ENCODE measurements at places on chromosomes 11 and 22. TPM values are rescaled to one million over a fixed set of nuclear protein-coding genes. Genes with fewer than 3 reads are reported as not detected.

DNA sequence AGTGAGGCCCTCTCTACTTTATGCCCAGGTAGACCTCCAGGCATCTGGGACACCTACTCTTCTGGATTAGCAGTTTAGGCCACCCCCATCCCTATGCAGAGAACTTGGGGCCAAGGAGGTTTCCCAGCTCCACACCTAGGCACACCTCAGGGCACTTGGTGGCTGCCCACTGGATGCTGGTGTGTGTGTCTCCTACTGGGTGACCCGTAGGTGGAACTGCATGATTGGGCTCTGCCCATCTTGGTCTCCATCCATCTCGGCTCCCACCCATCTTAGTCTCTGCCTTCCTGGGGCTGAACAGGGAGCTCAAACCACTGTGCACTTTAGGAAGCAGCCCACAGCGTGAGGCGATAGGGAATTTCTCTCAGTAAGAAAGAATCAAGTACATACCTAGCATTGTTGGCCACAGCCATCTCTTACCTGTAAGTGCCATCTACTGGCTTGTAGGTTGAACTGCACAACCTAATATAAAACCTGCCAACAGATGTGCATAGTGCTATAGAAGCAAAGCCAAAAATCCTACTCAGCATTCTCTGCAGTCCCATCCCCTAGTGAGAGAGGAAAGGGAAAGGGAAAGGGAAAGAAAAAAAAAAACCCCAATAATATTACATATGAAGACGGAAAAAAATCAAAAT is 61.6 kb upstream of the PTPN5 start:
- DNase-seq: no peak

DNA sequence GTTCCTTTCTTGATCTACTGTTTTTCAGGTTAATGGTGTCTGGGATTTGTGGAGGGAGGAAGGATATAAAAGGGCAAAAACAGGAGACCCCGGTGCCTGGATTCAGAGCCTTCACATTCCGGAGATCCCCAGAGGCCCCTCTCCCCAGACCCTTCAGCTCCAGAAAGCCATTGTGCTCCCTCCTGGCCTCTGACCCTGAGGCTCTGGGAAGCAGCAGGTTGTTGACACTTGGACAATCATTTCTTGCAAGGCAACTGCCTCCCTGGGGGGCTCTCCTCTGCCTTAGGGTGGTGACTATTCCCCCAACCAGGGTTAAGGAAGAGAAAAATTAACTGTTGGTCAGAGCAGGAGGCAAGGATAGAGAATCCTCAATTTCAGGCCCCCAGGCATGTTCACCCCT is 86.9 kb upstream of the NNMT start:
- no peak for DNase-seq

FIBIN gene
- not detected for total RNA-seq

- no peak for DNase-seq
Measured at GRCh38 chr11:102553835-102554282, 23.3 kb upstream of the MMP7 start.

DNA sequence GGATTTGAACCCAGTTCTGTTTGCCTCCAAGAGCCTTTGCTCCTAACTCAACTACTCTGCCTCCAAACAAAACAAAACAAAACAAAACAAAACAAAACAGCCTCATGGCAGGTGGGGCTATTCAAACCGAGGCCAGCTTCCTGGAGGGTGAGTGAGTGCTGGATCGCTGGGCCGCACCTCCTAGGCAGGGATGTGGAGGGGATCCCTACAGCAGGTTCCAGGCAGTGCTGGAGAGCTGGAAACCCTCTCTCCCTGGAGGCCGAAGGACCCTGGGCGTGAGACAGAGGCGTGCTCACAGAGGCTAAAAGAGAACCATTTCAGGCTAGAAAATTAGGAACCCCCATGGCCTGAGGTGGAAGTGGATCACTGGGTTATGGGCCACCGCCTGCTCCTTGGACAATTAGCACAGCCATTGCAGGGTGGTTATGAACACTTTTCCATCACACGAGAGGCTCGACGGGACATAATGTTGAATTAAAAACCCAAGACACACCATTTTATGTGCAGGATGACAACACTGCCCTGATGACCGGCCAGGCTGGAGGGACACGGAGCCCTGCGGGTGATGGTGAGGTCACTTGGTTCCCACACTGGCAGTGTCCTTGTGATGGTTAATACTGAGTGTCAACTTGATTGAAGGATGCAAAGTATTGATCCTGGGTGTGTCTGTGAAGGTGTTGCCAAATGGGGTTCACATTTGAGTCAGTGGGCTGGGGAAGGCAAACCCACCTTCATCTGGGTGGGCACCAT is 35.2 kb downstream of the SHISAL1 start:
- DNase-seq: no peak

DNA sequence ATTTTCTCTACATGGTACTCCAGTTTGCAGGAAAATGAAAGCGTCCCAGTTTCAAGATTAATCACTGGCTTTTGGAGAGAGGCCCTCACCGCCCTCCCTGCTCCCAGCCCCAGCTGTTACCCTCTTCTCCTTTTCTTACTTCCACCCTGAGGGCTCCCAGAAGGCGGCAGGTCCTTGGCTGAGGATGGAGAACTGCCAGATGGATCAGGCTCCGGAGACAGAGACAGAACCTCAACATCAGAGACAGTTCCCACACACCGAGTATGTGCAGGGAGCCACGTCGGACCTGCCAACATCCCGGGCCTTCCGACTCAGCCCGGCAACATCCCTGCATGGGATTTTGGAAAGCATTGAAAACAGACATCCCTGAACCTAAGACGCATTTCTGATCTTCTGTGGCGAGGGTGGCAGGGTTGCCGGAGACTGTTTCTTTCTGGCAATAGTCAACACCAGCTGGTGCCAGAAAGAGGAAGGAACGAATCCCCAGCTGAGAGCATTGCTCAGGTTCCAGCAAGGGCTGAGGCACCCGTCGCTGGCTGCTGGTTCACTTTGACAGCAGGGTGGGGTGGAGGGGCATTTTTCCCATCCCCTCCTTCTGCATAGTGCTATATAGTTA is 467.1 kb downstream of the MIAT start:
- no peak for DNase-seq

GRCh38 chr11:32255841-32256240 is 165.0 kb downstream of the RCN1 start:
- no peak for DNase-seq

P2RY2 gene
- 0.73 TPM for total RNA-seq

DNA sequence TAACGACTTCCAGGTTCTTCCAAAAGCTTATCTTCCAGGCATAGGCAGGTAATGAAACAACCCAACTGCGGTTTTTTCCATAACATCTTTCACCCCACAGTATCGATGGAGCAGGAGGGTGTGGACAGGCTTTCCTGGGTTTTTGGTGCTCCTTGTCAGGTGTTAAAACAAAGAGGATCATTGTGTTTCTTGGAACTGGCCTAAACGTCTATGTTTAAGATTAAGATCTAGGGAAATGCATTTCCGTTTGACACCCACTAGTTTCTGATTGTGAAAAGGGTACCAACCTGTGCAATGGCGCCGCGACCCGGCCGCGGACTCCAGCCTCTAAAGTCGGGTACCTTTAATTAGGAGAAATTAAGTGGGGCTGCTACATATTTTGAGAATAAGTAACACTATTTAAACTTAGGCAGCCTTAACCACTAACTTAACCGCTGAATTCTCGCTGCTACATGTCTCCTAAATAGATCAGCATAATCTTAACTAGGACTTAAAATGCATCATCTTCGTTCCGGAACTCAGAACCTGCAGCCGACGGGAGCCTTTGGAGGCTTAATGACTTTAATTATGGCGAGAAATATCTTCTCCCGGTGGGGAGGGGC is 31.5 kb downstream of the C22orf31 start:
- no peak for DNase-seq

DNA sequence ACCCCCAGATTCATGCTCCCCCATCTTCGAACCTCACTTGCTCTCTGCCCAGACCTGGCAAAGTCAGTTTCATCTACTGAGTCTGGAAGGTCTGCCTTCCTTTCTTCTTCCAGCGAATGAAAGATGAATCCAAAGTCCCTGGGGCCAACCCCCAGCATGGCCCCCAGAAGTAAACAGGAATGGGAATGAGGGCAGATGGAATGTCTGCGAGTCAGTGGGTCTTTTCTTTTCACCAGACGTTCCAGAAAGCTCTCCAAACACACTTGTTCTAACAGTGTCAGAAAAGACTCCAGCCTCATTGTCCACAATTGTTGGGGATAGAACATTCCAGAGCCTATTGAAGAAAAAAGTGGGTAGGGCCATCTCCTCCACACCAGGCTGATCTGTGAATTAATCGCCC is 28.6 kb downstream of the RIBC2 start:
- no peak for DNase-seq

- DNase-seq: peak; percentile 24
Measured at GRCh38 chr11:23540101-23540561, 679.9 kb upstream of the CCDC179 start.

DNA sequence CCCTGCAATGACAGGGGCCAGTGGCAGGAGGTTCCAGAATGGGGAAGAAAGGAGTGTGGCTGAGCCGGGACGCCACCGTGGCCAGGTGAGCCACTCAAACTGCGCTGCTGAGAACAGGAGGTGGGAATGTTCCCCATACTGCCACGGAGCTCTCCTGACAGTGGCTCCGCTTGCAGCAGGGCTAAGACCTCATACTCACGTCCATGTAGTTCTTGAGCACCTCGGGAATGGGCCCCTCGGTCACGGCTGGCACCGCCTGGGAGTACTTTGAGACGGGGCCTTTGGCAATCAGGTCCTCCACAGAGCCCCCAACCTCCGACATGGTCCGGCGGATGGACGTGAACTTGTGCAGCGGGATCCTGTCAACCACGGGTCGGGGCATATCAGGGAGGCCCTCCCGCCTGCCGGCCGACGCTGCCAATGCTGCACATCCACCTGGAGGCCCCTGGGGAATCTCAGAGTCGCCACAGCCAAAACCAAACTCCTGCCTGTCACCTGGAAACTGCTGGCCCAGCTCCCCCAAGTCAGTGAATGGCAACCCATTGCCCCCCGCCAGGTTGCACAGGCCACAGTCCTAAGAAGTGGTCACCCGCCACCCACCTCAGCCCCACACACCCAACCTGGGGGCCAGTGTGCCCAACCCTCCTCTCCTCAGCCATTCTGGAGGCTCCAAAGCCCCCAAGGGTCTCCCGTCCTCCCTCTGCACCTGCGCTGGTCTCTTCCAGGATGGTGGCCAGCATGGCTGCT is 2.4 kb downstream of the CTSD start:
- DNase-seq: no peak

GRCh38 chr11:2740275-2740940 is 40.6 kb upstream of the KCNQ1OT1 start:
- no peak for DNase-seq

DNA sequence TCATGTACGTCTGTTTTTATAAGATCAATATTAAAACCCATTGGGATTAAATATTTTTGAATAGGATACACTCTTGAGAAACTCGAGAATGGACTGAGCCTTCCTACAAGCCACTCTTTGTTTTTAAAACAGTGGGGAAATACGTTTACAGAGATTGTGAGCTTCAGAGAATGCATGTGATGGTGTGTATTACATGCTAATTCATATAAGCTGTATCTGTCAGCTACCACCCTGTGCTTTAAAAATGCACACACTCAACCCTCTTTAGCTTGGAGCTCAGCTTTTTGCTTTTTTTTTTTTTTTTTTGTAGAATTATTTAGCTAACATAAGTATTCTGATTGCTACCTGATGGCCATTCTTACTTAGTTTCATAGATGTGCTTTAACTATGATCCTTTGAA is 46.3 kb upstream of the ASPHD2 start:
- no peak for DNase-seq

- no peak for DNase-seq
Measured at GRCh38 chr11:83493917-83494316, 207.8 kb upstream of the CCDC90B start.

GRCh38 chr11:63616953-63617352 is 2.7 kb upstream of the PLAAT3 start:
- no peak for DNase-seq

- DNase-seq: no peak
Measured at GRCh38 chr22:20618488-20618887, 111.1 kb downstream of the MED15 start.

FXYD2 gene
- 19.5 TPM for total RNA-seq

DNA sequence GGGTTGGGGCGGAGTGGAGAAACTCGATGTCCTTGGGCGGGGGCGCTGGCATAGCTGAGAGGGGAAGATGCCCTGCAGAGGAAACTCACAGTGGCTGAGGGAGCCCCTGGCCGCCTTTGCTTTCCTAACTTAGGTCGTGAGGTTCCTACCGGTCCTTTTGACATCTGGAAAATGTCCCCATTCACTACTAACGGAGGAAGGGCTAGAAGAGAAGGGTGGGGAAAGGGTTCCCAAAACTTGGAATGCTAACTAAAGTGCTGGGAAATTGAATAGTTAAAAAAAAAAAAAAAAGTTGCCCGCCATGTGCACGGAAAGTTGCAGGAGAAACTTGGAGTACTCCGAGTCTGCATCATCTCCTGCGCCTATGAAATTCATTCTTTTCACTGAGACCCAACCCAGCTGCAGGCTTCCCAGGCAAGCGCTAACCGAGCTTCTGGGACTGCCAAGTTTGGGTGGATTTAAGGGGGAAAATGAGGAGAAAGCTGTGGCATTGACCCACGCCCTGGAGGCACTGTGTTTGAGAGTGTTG is 796 bp downstream of the TIMP3 start:
- no peak for DNase-seq

DNA sequence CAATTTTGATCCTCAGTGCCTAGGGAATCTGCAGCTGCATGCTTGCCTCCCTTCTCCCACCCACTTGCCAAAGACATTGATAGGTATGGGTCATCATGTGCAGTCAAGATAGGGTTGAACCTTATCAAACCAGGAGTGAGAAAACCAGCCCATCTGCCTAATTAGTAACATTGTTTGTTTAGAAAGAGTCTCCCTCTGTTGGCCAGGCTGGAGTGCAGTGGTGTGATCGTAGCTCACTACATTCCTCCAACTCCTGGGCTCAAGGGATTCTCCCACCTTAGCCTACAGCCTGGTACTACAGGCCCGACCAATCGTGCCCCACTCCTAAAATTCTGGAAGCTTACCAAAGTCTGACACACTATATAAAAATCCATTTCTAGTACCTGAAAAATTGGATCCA is 4.6 kb downstream of the C11orf71 start:
- no peak for DNase-seq

- DNase-seq: no peak
Measured at GRCh38 chr11:128098781-128099180, 488.6 kb downstream of the ETS1 start.

GRCh38 chr11:68893282-68893681 is 10.3 kb downstream of the MRPL21 start:
- DNase-seq: no peak

DNA sequence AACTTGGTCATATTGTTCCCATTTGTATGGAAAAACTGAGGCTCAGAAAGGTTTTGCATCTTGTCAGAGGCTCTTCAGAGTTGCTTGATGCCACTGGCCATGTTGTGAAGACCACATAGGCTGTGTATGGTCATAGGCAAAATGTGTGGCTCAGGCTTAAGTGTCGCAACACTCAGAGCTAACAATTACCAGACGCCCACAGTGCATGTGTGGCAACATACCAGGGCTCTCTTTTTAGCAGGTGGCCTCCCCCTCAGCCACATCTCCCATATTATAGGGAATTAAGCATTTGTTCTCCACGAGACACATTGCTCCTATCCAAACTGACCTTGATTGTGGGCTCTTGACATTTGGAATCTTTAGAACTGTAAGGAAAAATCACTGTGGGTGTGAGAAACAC is 802.5 kb downstream of the DLG2 start:
- no peak for DNase-seq

THRSP gene
- not detected for total RNA-seq

- no peak for DNase-seq
Measured at GRCh38 chr11:104965735-104966134, 2.6 kb downstream of the CASP4 start.
